ENCODE measurements at places on chromosomes 7 and 10. TPM values are rescaled to one million over a fixed set of nuclear protein-coding genes. Genes with fewer than 3 reads are reported as not detected.

Gene TES
- polyA plus RNA-seq, result 177 TPM

Gene FOXI2
- polyA plus RNA-seq, result not detected

Gene GPR15LG
- polyA plus RNA-seq, result not detected

Gene CADPS2
- not detected for polyA plus RNA-seq

Gene GDF2
- polyA plus RNA-seq, result not detected

- DNase-seq, result no peak
- peaks cover 29% of the 10 kb centered on the region for H3K36me3 ChIP-seq
- peak overlapping the region; percentile 0 for H3K27ac ChIP-seq
Observed at GRCh38 chr10:22531441-22531840, 182.9 kb downstream of the PIP4K2A start.

DNA sequence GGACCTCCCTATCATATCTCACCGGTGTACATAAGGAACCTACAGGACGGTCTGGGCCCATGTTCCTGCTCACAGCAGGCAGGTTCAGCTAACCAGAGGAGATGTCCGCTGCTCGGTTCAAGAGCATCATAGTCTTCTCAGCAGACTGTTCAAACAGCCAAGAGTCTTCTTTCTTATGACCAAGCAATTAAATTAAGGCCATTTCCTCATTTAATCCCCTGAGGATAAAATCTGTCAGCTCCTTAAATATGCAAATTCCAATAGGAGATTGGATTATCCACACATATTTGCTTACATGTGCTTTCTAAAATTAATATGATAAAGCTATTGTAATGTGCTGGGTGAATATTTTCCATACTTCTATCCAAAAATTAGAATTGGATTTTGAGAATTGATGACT lies 59.7 kb downstream of the LMBR1 start:
- no peaks in the 10 kb centered on the region for H3K27me3 ChIP-seq
- peaks cover 25% of the 10 kb centered on the region for H3K4me1 ChIP-seq
- DNase-seq, result no peak
- no peak overlapping the region for H3K4me3 ChIP-seq
- no peak overlapping the region for H3K27ac ChIP-seq

DNA sequence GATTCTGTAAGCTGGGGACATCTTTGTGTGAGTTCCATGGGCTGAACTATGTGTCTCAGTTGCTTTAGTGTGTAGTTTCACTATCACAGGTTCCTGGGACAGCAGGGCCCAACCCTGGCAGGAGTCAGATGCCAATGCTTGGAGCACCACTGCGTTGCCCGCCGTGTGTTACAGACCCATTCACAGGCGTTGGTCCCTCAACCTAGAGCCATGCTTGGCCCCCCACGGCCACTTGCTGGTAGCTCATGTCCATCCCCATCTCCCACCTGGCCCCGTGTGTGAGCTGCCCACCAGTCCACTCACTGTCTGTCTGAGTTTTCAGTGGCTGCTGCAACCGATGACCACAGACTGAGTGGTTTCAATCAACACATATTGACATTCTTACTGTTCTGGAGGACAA lies 546.9 kb downstream of the TCERG1L start:
- no peak overlapping the region for H3K27ac ChIP-seq
- H3K27me3 ChIP-seq, result peaks cover 12% of the 10 kb centered on the region
- DNase-seq, result no peak
- H3K4me3 ChIP-seq, result no peak overlapping the region
- peaks cover 4% of the 10 kb centered on the region for H3K36me3 ChIP-seq
- H3K4me1 ChIP-seq, result no peaks in the 10 kb centered on the region

- no peaks in the 10 kb centered on the region for H3K36me3 ChIP-seq
- no peaks in the 10 kb centered on the region for H3K27me3 ChIP-seq
- no peak overlapping the region for H3K27ac ChIP-seq
- DNase-seq, result no peak
- H3K4me1 ChIP-seq, result peaks cover 9% of the 10 kb centered on the region
- no peak overlapping the region for H3K4me3 ChIP-seq
Observed at GRCh38 chr7:1861799-1862458, 191.9 kb downstream of the ELFN1 start.

DNA sequence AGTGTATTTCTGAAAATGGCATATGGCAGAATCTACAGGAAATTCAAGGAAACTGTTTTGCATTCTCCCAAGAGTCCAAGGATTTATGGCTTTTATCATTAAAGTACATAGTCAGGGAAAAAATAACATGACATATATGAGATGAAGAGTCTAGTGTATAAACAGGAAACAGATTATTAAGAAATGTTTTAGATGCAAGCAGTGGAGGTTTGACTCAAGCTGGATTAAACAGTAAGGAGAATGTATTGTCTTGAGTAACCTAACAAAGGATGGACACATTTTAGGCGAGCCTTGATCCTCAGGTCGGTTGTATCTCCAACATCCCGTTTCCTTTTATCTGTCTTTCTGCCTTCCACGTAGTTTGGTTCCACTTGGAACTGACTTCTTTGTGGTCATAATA lies 17.9 kb downstream of the OR6B1 start:
- H3K27me3 ChIP-seq, result peaks cover 3% of the 10 kb centered on the region
- H3K36me3 ChIP-seq, result no peaks in the 10 kb centered on the region
- H3K4me1 ChIP-seq, result no peaks in the 10 kb centered on the region
- no peak for DNase-seq
- no peak overlapping the region for H3K27ac ChIP-seq
- no peak overlapping the region for H3K4me3 ChIP-seq

GRCh38 chr10:13567030-13567429 lies 19.7 kb upstream of the PRPF18 start:
- no peak overlapping the region for H3K4me3 ChIP-seq
- no peaks in the 10 kb centered on the region for H3K4me1 ChIP-seq
- peaks cover 12% of the 10 kb centered on the region for H3K27me3 ChIP-seq
- no peaks in the 10 kb centered on the region for H3K36me3 ChIP-seq
- no peak overlapping the region for H3K27ac ChIP-seq

- no peak overlapping the region for H3K4me3 ChIP-seq
- no peaks in the 10 kb centered on the region for H3K36me3 ChIP-seq
- no peaks in the 10 kb centered on the region for H3K4me1 ChIP-seq
Observed at GRCh38 chr7:134366481-134366880, 49.8 kb upstream of the SLC35B4 start.

DNA sequence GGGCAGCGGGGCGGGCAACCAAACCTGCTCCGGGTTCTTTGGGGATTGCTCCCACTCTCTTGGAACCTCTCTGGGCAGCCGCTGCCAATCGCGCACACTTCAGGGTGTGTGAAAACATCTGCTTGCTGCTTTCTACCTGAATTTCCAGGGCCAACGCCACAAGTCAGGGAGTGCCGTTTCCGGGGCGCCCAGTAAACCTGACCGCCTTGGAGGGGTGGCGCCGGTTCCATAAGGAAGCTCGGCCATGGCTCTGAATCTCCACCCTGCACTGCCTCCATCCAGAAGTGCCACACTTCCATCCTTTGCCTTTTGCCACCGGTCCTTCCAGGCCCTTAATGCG lies 679 bp upstream of the AFAP1L2 start:
- H3K4me1 ChIP-seq, result peaks cover 10% of the 10 kb centered on the region
- H3K4me3 ChIP-seq, result peak overlapping the region; percentile 67
- no peak for DNase-seq
- H3K27me3 ChIP-seq, result peaks cover 58% of the 10 kb centered on the region
- no peaks in the 10 kb centered on the region for H3K36me3 ChIP-seq

DNA sequence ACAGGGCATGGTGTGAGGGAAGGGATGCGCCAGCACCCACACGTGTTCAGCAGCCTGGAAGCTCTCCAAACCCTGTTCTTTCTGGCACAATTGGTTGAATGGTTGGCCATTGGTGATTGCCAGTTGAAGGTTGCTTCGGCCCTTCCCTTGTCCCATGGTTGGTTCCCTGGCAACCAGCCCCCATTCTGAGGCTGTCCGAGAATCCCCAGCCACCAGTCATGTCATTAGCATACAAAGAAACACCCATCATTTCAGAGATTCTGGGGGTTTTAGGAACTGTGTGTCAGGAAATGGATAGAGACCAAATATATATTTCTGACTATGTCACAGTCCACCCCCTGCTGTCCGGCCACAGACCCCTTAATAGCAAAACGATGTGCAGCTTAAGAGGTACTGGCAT lies 21.8 kb downstream of the FKBP6 start:
- H3K4me1 ChIP-seq, result no peaks in the 10 kb centered on the region
- DNase-seq, result no peak
- no peaks in the 10 kb centered on the region for H3K27me3 ChIP-seq
- H3K4me3 ChIP-seq, result no peak overlapping the region
- H3K36me3 ChIP-seq, result no peaks in the 10 kb centered on the region
- H3K27ac ChIP-seq, result no peak overlapping the region

- no peaks in the 10 kb centered on the region for H3K4me1 ChIP-seq
- no peak overlapping the region for H3K27ac ChIP-seq
- no peak for DNase-seq
- no peaks in the 10 kb centered on the region for H3K36me3 ChIP-seq
Observed at GRCh38 chr10:52332815-52333214, 18.7 kb downstream of the DKK1 start.

- no peaks in the 10 kb centered on the region for H3K36me3 ChIP-seq
- DNase-seq, result no peak
- no peak overlapping the region for H3K27ac ChIP-seq
- H3K27me3 ChIP-seq, result no peaks in the 10 kb centered on the region
- no peaks in the 10 kb centered on the region for H3K4me1 ChIP-seq
Observed at GRCh38 chr7:80450621-80451308, 61.1 kb downstream of the GNAT3 start.

All from naive thymus-derived CD8-positive, alpha-beta T cell (primary cell).